ENCODE measurements at places on chromosomes 7 and 10. TPM values are rescaled to one million over a fixed set of nuclear protein-coding genes. Genes with fewer than 3 reads are reported as not detected.

Gene PRSS2
- not detected for total RNA-seq

- DNase-seq = no peak
Measured at GRCh38 chr10:91575044-91575610, 57.7 kb downstream of the PPP1R3C start.

- no peak for DNase-seq
Measured at GRCh38 chr7:12094365-12094921, 116.7 kb upstream of the TMEM106B start.

Gene GTF2IRD2
- total RNA-seq = 12.4 TPM

Gene GAD2
- total RNA-seq = not detected

- no peak for DNase-seq
Measured at GRCh38 chr10:14707481-14707880, 67.2 kb downstream of the FAM107B start.

Gene PRTFDC1
- total RNA-seq = 0.40 TPM

Gene RAPGEF5
- 0.10 TPM for total RNA-seq

DNA sequence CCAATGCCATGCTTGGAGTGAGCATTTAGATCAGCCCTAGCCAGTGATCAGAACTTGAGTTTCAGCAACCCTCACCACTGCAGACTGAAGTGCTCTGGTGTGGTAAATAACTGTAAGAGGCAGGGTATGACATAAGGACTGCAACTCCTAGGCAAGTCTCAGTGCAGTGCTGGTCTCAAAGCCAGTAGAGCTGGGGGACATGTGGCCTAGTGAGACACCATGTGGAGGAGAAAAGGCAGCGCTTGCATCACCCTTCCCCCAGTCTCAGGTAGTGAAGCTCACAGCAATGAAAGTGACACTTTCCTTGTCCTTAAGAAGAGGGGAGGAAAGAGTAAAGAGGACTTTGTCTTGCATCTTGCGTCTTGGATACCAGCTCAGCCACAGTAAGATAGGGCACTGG, 386.8 kb upstream of the POT1 start:
- no peak for DNase-seq

DNA sequence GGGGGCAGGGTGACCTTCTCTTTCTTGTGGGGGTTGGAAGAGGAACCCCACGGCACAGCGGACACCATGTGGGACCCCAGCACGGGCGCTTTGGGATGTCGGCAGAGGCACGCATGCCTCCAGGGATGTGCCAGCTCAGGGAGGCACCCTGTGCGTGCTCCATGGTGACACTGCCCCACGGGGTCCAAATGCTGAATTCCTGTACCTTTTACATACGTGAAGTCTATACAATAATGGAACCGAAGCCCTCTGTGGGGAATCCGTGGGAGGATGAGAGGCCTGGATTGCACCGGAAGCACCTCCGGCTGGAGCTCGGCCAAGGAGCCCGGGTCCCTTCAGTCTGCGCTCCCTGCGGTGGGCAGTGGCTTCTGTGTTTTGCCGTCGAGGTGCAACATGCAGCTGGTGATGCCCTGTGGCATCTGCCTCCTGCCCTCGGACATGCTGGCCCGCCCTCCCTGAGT, 524.3 kb downstream of the DNAJB6 start:
- no peak for DNase-seq

GRCh38 chr7:2008936-2009540, 223.7 kb downstream of the MAD1L1 start:
- DNase-seq = peak; percentile 8

Gene HIBADH
- 5.7 TPM for total RNA-seq

- no peak for DNase-seq
Measured at GRCh38 chr10:98858525-98858924, 377.1 kb downstream of the HPSE2 start.

- no peak for DNase-seq
Measured at GRCh38 chr10:100570506-100570905, 34.8 kb downstream of the HIF1AN start.

- DNase-seq = no peak
Measured at GRCh38 chr10:102452672-102453340, 1.5 kb upstream of the C10orf95 start.

DNA sequence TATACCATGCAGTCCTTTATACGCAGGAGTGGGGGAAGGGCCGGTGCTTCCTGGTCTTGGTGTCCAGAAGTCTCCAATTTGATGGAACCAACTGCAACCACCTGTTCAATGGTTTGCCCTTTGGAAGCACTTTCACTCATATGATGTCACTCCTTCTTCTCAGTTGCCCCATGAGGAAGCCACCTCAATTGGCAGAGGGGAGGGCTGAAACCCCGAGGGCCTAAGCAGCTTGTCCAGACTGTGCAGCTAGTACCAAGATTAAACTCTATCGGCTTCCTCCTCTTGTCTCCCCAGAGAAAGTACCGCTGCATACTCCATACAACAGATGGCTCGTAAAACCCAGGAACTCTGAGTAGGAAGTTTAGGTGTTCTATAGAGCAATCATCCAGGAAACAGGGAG, 789.4 kb downstream of the TYW1 start:
- no peak for DNase-seq

DNA sequence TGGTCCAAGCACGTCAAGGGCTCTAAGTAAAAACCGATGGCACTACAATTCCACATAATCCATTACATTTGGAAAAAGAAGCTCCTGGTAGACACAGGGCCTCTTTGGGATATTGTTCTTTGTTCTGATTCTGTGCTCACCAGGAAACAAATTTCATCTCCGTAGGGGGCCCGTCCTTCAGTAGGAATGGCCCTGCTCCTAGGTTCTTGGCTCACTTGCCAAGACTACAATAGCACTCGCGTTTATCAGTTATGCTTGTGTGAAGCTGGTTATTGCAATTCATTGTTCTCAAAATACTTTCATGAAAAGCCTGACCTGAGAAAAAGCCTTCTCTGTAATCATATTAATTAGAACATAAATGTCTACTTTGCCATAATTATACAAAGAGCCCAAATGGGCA, 10.3 kb upstream of the ZC3HAV1L start:
- DNase-seq = no peak

GRCh38 chr7:105990727-105991453, 27.8 kb downstream of the CDHR3 start:
- no peak for DNase-seq

- DNase-seq = no peak
Measured at GRCh38 chr7:101618207-101618839, 10.8 kb downstream of the MYL10 start.

- no peak for DNase-seq
Measured at GRCh38 chr10:36808625-36809362, 316.6 kb upstream of the ANKRD30A start.

Gene FGF8
- total RNA-seq = not detected

DNA sequence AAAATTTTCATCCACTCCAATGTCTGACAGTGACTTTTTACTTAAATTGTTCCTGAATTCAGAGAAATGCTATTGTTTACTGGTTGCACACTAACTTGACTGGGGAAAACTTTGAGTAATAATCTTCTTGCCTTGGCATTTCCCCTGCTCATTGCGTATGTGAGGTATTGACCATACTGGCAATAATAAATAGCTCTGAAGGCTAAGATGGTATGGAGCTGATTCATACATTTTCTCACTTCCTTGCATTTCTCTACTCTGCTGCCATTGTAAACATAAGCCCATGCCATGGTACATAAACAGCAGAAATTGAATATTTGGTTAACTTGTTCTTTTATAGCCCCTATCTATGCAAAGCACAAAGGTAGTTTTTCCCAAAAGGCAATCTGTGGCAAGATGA, 290.0 kb downstream of the RNLS start:
- no peak for DNase-seq

DNA sequence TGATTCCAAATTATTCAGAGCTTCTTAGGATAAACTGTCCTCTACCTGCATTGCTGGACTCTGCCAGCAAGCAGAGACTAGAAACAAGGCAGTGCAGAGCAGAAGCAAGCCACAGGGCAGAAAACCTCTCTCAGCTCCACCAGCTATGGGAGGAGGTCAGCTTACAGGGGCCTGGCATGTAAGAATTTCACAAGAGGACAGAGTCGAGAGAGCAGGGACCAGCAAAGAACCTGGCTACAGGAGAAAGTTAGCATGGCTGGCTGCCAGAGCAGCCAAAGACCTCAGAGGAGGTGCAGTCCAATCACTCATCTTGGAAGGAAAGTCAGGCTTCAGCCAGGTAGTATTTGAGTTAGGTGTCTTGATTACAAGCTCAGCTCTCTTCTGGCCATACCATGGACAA, 62.9 kb downstream of the ENO4 start:
- no peak for DNase-seq

- no peak for DNase-seq
Measured at GRCh38 chr7:17134786-17135185, 163.7 kb upstream of the AHR start.

Gene MMRN2
- total RNA-seq = 0.42 TPM

DNA sequence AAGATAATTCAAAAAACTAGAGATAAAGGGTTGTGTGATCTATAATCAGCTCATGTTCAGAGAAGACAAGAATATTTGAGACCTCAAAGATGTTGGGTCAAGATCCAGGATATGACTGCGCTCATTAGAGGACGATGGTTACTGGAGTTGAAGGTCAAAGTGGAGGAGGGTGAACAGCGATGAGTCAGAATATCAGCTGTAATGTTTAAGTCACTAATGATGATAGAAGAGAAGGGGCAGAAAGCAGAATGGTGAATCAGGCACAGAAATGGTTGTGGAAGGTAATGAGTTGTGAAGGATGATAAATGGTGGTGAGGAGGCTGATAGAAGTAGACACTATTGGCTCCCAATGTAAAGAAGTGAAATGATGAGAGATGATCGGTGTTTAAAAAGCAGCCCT, 540.3 kb downstream of the INHBA start:
- no peak for DNase-seq

Gene NANOS1
- total RNA-seq = 0.34 TPM

GRCh38 chr10:72738486-72738885, 46.5 kb downstream of the MCU start:
- DNase-seq = no peak

GRCh38 chr10:49388161-49388560, 7.7 kb downstream of the DRGX start:
- DNase-seq = no peak

Gene SPDYE3
- not detected for total RNA-seq

Gene PLPP4
- total RNA-seq = not detected

GRCh38 chr10:103709341-103709920, 145.9 kb downstream of the SH3PXD2A start:
- DNase-seq = no peak

- no peak for DNase-seq
Measured at GRCh38 chr7:111265394-111265793, 174.5 kb downstream of the LRRN3 start.

DNA sequence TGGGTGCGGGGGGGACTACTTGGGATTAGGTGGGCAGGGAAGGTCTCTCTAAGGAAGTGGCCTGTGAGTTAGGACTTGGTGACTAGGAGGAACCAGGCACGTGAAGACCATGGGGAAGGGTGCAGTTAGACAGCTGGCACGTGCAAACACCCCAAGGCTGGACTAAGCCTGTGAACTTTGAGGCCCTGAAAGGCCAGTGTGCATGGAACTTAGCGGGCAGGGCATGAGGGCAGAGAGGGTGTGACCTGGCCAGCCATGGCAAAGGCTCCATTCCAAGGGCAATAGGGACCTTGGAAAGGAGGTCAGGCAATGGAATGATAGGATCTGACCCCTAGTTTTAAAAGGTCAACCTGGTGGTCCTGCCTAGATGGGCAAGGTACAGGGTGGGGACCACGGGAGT, 158.4 kb upstream of the PCBD1 start:
- DNase-seq = no peak
